ENCODE measurements at places on chromosomes 2 and 18.

DNA sequence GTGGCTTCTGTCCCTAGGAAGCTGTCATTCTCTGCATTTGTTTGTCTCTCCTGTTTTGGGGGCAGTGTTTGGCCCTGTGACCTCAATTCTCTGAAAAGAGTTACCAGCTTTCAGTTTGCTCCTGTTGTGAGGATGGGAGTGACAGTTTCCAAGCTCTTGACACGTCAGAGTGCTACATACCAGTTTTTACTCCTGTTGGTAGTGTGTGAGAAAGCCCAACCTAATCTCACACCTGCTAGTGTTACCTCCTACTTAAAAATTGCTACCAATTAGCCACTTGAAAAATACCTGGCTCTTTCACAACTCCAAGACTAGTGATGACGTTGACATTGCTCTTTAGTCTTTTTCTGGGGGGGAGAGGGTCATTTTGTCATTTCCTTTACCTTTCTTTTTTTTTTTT is 14.1 kb downstream of the SKA1 start:
- no peak for DNase-seq

DNA sequence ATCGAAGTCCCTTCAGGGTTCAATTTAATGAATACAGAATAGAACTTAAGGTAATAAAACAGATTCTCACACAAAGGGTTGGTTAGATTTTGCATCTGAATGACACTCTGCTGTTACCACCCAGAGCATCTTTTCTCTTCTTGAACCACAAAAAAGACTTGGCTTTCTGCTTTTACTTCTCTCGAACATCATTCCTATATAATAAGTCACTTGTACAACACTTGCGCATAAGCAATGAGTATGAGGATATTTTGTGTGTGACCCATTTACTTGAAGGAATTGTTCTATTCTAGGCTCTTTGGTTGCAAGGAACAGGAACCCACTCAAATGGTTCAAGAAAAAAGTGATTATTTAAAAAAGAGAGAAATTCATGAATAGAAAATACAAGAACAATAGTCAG is 126.2 kb downstream of the NUP35 start:
- DNase-seq, result no peak

DNA sequence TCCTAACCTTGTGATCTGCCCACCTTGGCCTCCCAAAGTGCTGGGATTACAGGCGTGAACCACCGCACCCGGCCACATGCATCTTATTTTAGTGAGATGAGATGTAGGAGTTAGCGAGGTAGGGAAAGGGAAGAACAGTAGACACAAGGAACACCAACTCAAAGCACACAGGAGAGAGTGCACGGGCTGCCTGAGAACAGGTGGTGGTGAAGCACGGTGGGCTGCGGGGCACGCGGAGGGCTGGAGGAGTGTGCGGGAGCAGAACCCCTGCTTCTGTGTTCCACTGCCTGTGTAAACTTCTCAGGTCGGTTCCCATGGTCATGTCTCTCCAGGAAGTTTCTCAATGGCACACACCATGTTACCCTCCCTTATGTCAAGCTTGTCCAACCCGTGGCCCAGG is 38.7 kb downstream of the PROC start:
- DNase-seq, result no peak

- DNase-seq, result no peak
These were observed 124.6 kb downstream of the NCK2 start for GRCh38 chr2:105869341-105869740.

DNA sequence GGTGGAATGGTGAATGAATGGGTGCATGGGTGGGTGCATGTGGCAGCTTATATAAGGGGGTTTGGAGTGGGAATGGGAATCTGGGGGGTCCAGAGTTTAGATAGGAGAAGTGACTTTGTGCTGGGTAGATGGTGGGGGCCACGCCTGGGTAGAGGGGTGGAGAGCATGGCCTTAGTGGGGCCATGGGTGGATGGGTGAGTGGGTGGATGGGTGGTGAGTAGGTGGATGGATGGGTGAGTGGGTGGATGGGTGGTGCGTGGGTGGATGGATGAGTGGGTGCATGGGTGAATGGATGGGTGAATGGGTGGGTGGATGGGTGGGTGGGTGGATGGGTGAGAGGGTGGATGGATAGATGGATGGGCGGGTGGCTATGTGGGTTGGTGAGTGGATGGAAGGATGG is 53.9 kb downstream of the MYO7B start:
- DNase-seq, result no peak

GRCh38 chr2:77005522-77005921 is 516.7 kb downstream of the LRRTM4 start:
- DNase-seq, result no peak

DNA sequence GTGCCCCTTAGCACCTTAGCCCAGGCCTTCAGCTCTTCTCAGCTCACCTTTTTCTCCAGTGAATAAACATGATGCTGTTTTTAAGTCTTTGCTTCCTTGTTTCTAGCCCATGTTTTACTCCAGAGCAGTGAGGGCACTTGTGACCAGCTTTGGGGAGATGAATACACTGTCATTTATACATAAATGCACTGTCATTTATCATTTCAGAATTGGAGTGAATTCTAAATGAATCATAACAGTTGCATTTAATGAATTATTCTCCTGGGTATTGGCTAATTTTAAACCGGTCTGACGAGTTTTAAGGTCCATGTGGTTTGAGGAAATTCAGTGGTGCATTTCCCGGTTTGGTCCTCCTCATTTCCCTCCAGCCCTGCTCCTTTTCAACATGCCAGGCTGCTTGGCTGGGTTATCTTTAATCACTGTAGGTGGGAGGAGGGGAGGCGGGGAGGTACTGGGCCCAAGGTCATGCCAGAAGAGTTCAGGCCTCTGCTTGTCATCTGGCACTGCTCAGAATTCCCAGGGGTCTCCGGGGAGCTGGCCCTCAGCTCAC is 23.9 kb downstream of the PRKCE start:
- no peak for DNase-seq

DNA sequence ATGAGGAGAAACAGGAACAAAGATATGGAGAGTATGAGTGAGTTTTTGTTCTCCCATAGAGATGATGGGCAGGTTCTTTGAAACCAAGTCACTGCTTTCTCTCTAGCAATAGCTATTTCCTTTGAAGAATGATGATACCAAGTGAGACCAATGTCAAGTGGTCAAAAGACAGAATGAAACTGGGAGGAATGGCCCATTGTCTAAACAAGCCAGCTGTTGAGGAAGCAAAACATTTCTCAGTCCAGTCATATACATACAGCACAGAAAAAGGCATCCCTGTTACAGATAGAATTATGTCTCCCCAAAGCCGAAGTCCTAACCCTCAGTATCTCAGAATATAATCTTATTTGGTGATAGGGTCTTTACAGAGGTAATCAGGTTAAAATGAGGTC is 66.1 kb upstream of the EPC2 start:
- DNase-seq, result no peak

DNA sequence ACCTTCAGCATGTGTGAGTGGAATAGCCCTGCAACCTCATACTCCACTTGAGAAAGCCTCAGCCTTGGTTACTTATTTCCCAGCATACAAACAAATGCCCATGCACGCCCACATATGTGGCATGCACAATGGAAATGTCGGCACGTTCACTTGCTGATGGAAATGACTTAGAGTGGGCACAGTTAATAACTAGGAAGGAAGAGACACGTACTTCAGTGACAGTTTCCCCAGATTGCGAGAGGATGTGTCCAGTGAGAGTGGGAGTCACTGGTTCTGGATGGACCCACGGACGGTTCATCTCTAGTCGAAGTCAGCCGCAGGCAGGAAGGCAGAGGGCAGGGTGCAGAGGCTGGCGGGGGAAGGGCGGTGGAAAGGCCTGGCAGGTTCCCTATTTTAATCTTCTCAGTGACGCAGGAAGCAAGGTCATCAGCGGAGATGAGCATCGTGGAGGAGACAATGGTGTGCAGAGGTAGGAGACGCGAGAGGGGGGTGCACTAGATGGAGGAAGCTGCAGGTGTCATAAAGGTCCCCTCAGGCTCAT is 350.7 kb upstream of the MYT1L start:
- no peak for DNase-seq

DNA sequence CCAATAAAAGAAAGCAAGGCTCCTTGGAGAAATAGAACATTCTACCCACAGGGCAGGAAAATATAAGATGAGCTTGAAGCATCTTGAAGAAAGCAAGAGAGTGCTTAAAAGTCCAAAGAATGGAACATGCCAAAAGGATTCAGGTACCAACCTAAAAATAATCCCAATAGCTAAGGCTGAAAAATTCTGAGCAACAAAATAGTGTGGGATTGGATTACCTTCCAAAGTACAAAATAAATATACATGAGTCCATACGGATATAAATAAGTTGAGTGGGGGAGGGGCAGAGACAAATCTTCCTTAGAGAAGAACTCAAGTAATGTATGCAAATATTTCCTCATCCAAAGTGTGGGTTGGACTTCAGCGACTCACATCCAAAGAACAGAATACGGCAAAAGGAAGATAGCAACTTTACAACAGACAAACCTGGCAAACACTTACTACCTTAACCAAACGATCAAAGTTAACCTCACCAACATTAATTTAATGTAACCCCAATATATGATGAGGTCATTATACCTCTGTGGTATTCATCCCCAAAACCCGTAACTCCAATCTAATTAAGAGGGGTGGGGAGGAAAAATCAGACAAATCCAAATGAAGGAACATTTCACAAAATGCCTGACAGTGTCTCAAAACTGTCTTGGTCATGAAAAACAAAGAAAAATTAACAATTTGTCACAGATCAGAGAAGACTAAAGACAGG is 26.9 kb downstream of the MEMO1 start:
- DNase-seq, result no peak

DNA sequence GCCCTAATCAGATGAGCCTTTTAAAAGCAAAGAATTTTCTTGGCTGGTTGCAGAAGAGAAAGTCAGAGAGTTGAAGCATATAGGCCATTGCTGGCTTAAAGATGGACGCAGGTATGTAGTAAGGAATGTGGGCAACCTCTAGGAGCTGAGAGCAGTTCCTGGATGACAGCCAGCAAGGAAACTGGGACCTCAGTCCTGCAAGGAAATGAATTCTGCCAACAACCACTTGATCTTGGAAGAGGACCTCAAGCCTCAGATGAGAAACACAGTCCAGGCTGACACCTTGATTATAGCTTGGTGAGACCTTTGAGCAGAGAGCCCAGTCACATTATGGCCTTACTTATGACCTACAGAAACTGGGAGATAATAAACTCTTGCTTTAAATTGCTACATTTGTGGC is 15.7 kb downstream of the PHOSPHO2 start:
- DNase-seq, result no peak

- DNase-seq, result no peak
These were observed 8.9 kb downstream of the ECEL1 start for GRCh38 chr2:232478571-232479340.

DNA sequence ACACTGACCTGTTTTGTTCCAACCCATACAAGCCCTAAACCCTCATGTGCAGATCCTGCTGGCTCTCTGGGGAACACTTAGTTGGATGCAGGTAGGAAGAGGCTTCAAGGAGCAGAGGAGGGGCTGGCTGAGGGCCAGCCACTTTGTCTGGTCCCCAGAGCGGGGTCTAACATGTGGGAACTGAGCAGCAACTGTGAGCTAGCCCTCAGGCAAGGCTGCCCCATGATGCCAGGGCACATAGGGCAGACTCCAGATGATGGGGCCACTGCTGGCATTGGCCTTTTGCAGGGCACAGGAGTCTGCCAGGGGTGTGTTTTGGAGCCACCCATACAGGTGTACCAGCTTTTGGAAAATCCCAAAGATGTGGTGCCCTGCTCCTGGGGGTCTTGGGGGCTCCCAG is 67.7 kb downstream of the HPCAL1 start:
- DNase-seq, result no peak

DNA sequence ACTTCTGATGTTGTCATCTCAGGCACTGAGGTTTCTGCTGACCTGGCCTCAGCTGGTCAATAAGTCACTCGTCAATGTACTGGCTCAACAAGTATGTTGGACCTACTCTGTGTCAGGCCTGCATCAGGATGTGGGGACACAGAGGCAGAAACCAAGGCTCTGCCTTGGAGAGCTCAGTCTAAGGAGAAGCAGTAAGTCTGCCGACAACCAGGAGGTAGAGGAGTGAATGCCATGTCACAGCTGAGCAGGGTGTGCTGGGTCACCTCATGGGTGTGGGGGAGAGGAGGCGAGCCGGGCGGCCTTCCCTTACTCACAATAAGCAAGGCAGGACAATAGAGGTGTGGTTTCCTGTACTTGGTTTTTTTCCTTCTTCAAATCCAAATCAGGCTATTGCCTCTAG is 75.8 kb downstream of the COLEC12 start:
- no peak for DNase-seq

- no peak for DNase-seq
These were observed 59.7 kb downstream of the TTC32 start for GRCh38 chr2:19841918-19842693.

DNA sequence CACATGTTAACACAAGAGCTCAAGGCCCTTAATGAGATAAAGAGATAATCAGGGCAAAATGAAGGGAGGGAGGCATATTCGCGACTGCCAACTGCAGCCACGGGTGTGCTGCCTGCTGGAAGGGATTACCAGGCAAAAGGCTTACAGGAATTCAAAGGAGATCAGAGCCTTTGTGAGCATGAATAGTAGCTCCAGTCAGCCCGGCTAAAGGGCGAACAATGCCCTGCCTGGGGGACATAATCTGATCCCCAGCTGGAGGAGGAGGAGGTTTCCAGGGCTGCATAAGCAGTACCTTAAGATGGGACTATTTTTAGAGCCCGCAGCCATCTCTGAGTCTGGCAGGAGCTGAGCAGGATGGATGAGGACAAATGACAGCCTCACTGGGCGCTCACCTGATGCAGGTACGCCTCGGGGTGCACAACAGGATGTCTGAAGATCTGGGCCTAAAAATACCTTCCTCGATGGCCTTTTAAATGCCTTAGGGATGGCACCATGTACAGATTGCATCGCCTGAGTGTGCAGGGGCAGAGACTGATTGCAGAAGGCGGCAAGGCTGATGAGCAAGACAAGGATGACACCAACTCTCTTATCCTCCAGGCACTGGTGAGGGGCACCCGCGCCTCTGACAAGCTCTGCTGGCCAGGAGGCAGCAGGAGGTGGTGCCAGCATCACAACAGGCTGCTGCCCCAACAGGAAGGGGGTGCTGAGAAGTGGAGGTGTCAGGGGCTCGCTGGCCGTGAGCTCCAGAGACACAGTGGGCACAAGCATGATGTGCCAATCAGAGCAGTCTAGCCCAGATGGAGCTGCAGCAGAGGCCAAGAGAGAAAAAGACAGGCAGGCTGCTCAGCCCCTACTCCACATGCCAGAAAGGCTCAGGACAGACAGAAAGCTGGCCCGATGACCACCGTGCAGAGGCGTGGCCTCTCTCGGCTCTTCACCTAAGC is 111.4 kb downstream of the EIPR1 start:
- no peak for DNase-seq

DNA sequence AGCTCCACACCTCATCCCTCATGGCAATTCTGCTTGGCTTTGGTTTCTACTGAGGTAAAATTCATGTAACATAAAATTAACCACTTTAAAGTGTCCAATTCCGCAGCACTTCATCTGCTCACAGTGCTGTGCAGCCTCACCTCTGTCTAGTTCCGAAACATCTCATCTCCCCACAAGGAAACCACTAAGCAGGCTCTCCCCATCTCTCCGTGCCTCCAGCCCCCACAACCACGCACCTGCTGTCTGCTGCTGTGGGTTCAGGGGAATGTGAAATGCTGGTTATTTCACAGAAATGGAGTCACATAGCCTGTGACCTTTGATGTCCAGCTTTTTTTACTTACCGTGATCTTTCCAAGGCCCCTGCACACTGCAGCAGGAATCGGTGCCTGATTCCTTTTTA is 7.7 kb upstream of the GPC1 start:
- no peak for DNase-seq
